ENCODE measurements at places on chromosomes 11 and 22.

GRCh38 chr22:39482768-39483167, 19.3 kb upstream of the MIEF1 start:
- DNase-seq = no peak

DNA sequence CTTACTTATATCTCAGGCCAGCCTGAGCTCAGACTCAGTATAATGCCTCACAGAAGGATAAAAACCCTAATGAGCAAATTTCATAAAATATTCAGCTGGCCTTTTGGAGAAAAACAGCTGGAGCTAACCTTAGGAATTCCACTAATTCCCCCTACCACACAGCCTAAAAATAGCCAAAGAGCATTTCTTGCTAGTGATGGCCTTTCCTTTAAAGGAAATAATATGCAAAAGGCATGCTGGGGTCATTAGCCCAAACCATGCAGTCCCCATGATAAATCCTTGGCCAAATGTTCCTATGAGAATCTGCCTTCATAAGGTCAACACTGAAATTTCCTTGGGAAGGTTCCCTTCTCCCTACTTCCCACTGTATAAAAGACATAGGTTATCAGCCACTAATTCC, 38.2 kb downstream of the SYTL2 start:
- no peak for DNase-seq

DNA sequence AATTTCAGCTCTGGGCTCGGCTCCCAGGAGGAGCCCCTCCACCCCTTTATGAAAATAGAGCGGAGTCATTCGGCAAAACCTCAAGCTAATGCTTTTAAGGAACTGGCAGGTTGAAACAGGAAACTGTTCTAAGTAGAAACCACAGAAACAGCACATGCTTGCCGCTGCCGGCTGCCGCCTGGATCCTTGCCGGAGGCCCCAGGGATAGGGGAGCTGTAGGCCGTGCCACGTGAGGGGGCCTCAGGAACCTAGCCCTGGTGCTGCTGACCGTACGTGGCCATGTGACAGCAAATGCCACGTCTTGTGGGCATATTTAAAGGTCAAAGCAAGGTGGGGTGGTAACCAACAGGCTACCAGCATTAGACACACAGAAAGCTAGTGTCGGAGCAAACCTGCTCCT, 77.9 kb upstream of the TIMP3 start:
- DNase-seq = peak; percentile 73

DNA sequence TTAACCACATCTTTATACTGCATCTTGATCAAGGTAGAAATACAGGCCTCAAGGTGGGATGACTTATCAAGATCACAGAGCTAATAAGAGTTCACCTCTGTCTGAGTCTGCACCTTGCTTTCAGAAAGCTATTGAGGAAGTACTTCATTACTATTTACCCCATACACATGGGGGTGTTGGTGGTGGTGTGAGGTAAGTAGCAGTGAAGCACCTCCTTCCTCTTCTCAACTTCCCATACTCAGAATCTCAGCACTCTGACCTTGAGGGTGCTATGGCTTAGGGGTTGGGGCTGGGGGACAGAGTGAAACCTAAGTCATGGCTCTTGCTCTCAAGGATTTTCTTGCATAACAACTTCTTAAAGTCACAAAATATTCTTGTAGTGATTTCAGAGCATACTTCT, 56.9 kb downstream of the ME3 start:
- DNase-seq = no peak

- no peak for DNase-seq
These were observed 15.4 kb upstream of the XBP1 start for GRCh38 chr22:28815729-28816128.

DNA sequence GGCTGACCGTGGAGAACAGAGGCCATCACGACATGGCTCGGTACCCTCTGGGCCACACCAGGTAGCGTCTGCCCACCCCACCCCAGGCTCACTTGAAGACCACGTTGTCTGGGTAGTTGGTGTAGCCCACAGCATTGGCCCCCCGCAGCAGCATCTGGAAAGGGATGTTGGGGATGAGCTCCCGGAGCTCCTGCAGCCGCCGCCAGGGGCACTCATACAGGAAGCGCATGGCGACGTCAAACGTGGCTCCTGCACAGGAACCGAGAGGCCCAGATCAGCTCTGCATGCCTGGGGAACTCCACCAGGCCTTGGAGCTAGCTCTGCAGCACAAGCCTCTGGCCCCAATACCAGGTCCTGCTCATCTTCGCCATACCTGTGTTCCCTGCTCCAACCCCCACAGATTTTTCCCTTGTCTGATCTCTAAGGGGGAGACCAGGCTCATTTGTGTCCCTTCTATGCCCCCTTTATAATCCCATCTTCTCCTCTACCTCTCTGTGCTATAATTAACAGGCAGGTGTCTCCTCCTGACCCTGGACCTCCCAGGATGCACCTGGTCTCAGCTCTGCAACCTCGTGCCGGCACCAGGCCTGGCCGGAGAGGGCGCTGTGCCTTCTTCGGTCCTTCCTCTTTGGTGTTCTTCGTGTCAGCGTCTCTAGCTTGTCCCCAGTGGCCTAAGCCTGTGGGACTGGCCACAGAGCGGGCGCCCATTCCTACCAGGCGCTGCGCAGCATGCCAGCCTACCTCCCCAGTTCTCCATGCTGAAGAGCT, 5.0 kb upstream of the LRFN4 start:
- DNase-seq = no peak

DNA sequence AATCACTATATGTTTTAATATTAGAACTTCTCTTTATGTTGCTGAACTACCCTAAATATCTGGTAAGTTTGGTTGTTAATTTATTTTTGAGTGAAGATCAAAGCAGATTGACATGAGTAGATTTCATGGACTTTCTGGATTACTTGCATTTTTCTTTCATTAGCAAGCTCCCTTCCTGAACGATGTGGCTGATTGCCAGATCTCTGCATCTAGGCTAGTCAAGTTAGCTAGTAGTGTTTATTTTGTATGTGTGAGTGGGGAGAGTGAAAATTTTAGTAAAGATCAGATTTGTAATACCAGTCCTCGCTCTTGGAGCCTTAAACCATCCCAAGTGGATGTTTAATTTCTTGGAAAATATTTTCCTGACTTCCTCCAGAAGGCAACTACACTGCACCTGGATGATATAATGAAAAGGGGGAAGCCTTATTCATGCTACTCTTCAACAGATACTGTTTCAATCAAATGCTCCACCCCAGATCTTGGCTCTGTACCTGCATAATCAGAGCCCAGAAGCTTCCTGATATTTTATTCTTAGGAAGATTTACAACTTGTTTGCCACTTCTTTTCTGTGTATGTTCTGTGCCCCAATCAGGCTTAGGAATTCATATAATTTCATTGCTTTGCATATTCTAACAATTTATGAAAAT, 143.2 kb upstream of the GRIA4 start:
- peak; percentile 25 for DNase-seq

- DNase-seq = no peak
These were observed 123.8 kb downstream of the ZNF280B start for GRCh38 chr22:22384668-22385244.

DNA sequence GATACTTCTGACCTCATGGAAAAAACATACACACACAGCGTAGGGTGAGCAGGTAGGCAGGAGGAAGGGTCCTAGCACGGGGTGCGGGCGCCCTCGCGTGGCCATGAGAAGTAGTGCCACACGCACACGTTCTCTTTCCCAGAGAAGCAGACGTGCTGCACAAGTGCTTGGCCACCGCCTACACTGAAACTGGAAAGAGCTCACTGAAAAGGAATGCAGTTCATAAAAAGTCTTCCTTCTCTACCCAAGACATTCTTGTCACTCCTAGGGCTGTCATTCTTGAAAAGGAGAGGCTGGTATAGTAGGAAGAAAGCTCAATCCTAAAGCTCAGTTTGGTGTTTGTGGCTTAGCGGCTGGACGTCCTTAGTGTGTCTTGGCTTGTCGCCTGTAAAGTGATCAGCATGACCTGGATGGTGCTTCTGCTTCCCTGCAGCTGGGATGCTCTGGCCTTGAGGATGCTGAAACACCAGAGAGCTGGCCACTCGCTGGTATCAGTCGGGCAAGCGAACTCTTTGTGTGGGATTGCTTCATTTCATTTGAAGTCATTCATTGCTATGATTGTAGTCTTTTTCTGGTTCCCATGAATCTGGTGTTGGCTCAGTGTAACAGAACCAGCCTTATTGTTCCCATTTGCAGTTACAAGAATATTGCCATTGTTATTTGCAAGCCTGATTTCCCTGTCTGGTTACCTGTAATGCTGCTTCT, 303.8 kb downstream of the NTM start:
- peak; percentile 53 for DNase-seq

DNA sequence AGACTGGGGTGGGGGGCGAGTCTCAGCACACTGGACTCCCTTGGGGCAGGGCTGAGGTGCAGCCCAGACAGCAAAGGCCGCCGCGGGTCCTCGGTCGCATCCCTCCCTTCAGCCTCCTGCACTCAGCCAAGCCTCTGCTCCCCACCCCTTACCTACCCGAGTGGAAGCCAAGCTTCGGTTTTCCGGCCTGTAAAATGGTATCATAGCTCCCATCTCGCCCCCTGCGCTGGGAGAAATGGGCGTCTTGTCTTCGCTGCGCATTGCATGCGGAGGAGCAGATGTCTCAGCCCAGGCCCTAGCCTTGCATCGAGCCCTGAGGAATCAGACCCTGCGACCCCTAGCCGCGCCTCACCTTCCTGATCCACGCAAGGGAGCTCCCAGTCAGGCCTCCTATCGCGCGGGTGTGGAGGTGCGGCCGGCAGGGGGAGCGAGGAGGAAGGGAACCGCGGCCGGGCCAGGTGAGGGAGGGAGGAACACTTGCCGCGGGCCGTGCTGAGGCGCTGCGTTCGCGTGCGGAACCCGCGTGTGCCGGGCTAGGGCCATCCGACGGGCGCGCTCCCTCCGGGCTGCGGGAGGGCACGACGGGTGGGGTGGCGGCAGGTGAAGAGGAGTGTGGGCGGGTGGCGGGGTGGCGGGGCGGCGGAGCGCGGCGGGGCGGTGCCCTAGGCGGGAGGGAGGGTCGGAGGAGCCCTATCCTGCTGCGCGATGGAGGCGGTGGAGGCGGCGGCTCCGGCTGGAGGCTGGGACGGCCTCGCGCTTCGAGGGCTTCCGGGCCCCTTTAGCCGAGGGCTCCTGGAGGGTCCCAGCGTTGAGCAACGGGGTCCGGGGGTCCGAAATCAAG, 4.1 kb upstream of the TBX1 start:
- DNase-seq = peak; percentile 67

GRCh38 chr11:72009156-72009555, 10.4 kb downstream of the IL18BP start:
- DNase-seq = no peak

DNA sequence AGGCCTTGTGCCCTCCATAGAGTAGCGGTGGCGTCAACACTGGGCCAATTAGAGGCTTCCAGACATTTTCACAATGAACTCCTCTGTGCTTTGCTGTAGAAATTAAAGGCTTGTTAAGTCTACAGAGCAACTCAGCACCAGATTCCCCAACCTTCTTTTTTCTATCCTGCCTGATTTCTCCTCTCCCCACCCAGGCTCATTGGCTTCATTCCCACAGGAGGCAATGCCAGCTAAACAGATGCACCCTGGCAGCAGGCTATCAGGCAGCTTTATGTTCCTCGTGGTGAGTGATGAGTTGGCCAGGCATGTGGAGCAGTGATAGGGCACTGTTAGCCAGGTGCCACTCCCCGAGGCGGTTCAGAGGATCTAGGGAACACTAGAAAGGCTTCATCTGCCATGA, 4.8 kb downstream of the DIXDC1 start:
- peak; percentile 44 for DNase-seq

DNA sequence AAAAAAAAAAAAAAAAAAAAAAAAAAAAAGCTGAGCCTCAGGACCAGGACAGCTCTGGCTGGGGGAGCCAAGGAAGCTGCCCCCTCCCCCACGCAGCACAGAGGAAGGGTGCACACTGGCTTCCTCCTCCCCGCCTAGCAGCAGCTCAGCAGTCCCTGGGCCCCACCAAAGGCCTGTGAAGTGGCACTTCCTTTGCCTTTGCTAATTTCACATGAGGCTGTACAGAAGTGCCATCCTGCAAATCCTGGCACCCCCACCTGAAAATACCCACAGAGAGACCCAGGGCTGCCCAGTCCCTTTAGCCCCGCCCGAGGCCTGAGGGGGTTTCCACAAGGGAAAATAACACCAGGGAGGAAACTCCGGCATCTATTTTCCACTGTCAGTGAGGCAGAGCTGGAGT, 3.9 kb downstream of the RHOG start:
- no peak for DNase-seq

GRCh38 chr22:24333301-24333700, 62.7 kb downstream of the SPECC1L start:
- DNase-seq = peak; percentile 2

- DNase-seq = no peak
These were observed 48.8 kb downstream of the SMCO4 start for GRCh38 chr11:93494357-93494756.

GRCh38 chr22:17724678-17725499, 49.4 kb downstream of the BID start:
- DNase-seq = no peak

DNA sequence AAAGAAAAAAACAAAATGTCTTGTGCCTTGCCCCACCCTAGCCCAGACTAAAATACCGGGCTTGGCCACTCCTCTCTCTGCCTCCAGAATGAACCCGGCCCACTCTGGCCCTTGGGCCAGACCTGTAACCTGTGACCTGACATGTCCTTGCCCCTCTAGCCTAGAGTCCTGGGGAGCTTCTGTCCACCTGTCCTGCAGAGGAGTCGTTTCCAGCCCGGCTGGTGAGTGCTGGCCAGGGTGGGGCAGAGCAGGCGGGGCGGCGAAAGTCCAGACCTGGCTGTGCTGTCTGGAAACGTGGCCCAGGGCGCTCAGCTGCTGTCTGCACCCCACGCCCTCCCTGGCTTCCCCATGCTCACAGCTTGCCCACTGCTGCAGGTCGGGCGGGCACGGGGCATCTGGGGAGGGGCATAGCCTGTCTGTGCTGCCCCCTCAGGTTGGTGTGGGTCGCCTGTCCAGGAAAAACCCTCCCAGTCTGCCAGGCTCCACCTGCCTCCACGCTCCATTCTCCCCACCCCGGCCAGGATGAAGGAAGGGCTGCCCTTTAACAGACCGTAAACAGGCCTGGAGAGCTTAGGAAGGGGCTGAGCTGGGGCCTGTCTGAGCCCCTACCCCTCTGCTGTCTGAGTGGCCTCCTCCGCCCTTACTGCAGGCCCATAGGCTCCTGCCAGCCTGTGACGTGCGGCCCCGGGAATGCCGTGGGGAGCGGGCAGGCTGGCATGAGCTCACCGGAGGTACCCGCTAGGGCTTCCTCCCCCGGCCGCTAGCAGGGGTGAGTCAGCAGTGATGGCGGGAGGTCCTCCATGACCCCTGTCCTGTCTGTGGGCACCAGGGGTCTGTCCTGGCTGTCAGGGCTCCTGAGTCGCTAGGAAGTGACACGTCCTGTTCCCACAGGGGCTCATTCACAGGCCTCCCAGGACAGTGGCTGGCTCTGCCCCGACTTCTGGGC, 1.9 kb downstream of the CD151 start:
- DNase-seq = peak; percentile 87

DNA sequence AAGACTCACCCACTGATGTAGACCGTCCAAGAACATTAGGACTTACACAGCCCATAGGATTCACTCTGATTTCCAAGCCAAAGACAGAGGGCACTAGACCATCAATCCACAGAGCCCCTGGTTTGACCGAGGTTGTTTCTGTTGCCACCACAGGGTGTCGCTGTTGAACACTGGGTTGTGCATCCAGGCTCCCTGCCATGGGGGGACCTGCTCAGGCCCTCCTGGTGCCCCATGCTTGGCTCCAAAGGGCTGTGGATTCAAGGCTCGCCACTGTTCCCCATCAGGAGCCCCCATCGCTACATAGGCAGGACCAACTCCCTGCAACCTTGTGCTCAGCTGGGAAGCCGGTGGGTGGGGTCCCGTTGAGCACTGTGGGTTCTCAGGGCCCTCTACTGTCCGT, 128.0 kb upstream of the ANO1 start:
- DNase-seq = peak; percentile 42

- DNase-seq = no peak
These were observed 30.7 kb downstream of the TIMP3 start for GRCh38 chr22:32832174-32832573.

GRCh38 chr11:122246874-122247273, 130.9 kb upstream of the BLID start:
- no peak for DNase-seq

Measured in RWPE1 (cell line).